ENCODE measurements at places on chromosomes 4 and X.
A peak's percentile ranks its signal among the peaks of the same experiment; 100 is the strongest.

- no peak for DNase-seq
Measured at GRCh38 chr4:148023512-148024181, 291.8 kb downstream of the ARHGAP10 start.

DNA sequence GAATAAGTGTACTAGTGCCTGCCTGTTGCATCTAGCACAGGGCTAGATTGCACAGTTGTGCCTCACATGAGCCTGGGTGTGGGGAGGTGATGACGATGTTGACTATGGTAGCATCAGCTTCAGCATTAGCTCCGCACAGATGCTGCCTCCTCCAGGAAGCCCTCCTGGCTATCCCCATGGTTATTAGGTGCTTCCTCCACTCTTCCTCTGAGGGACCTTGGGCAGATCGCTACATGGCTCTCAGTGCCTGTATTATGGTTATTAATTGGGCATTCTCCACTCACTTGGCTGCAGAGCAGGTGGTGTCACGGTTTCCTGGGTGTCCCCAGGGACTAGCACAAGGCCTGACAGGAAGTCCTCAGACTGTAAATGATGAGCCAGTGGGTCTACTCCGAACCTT lies 325.6 kb downstream of the ARHGAP10 start:
- DNase-seq, result no peak

- DNase-seq, result no peak
Measured at GRCh38 chr4:57544811-57545654, 434.8 kb upstream of the IGFBP7 start.

GRCh38 chrX:110852180-110852579 lies 56.6 kb upstream of the CHRDL1 start:
- DNase-seq, result peak; percentile 15

DNA sequence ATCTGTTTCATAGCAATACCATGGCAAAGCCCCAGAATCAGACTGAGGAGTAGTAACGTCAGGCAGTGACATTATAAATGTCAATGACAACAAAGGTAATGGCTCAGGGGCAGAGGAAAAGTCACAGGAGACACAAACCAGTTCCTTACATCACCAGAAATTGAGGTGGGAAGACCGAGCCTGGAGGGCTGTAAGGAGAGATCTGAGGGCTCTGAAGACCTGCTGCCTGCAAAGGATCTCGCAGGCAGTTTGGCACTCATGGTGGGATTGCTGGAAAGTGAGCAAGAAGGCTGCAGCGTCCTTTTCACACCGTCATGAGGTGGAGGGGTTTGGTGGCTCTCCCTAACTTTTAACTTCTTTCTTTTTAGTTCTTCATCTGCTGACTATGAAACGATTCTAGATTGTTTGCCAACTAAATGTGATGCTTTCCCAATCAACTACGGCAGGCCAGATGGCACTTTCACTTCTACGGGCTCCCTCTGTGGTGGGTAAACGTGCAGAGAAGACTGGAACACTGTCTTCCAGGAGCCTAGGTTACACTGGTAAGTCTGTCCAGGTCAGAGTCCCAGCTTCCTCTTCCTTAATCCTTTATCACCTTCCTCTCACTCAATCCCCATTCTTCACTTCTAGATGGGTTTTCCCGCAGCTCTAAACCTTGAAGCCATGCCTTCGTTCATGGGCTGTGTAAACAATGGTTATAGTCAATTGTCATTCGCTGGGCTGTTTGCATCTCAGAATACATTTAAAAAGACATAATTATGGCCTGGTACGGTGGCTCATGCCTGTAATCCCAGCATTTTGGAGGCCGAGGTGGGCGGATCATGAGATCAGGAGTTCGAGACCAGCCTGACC lies 58.2 kb downstream of the TBC1D9 start:
- DNase-seq, result no peak

GRCh38 chr4:111718763-111719559 lies 426.3 kb upstream of the FAM241A start:
- DNase-seq, result no peak

GRCh38 chr4:86386817-86387415 lies 27.1 kb upstream of the MAPK10 start:
- DNase-seq, result no peak

DNA sequence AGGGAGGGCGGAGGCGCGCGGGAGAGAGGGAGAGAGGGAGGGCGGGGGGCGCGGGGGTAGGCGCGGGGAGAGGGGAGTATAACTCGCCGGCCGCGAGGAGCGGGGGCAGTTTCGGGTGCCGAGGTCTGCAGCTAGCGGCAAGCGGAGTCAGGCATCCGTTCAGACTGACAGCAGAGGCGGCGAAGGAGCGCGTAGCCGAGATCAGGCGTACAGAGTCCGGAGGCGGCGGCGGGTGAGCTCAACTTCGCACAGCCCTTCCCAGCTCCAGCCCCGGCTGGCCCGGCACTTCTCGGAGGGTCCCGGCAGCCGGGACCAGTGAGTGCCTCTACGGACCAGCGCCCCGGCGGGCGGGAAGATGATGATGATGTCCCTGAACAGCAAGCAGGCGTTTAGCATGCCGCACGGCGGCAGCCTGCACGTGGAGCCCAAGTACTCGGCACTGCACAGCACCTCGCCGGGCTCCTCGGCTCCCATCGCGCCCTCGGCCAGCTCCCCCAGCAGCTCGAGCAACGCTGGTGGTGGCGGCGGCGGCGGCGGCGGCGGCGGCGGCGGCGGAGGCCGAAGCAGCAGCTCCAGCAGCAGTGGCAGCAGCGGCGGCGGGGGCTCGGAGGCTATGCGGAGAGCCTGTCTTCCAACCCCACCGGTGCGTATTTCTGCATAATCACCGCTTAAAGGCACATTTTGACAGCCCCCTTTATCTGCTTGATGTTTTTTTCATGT lies at the start of gene POU4F2:
TSS of gene POU4F2 (plus strand) at position 108 of the 720 bp plus-strand sequence. CDS start at position 356, 248 bp downstream.
- no peak for DNase-seq

- DNase-seq, result no peak
Measured at GRCh38 chr4:165721815-165722214, 151.2 kb upstream of the TLL1 start.
